ENCODE measurements at places on chromosomes 4 and X. TPM values are rescaled to one million over a fixed set of nuclear protein-coding genes. Genes with fewer than 3 reads are reported as not detected.

The RPA4 gene
- total RNA-seq: 2.8 TPM

The MAP9 gene
- 8.3 TPM for total RNA-seq

The EXOC1 gene
- total RNA-seq: 75.4 TPM

The ZNF630 gene
- 4.0 TPM for total RNA-seq

The BEND2 gene
- not detected for total RNA-seq

The MAOA gene
- total RNA-seq: 599 TPM

The CYLC1 gene
- not detected for total RNA-seq

The RCHY1 gene
- 16.5 TPM for total RNA-seq

The FGFR3 gene
- total RNA-seq: 1.3 TPM

The TBC1D8B gene
- total RNA-seq: 4.4 TPM

The CENPI gene
- total RNA-seq: 1.3 TPM

The PRDM5 gene
- 15.4 TPM for total RNA-seq
